Left lobe of liver (tissue), 2 donors: ENCODE measurements at places on chromosomes 5 and 9. TPM values are rescaled to one million over a fixed set of nuclear protein-coding genes. Genes with fewer than 3 reads are reported as not detected.

DNA sequence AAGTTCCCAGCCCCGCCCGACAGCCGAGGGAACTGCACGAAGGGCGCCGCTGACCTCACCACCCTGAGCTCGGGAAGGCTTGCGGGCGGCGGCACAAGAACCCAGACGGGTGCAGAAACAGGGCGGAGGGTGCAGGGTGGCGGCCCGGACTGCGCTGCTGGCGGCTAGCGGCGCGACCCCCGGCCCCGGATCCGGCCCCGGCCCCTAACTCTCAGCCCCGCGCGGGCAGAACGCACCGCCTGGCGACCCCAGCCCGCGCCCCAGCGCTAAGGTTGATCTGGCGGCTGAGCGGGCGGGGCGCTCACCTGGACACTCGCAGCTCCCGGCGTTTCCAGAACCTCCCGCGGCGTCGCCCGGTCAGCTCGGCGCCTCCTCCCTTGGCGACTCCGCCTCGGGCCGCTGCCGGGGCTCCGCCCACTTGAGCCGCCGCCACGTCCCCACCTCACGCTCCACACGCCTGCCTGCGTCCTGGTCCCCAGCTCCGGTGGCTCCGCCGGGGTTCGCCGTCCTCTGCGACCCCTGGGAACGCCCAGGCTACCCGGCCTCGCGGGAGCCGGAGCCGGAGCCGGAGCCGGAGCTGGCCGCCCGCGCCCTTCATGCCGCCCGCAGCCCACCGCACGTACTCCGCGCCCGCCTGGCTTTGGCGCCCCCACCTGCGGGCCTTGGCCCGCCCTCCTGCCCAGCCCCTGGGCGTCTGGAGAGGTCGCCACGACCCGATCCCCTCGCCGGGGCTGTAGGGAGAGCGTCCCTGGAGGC lies at the start of gene P4HA2:
Gene P4HA2 (minus strand): TSS at position 369 of the 756 bp plus-strand sequence. CDS start 9,227 bp downstream, outside the sequence.
- peak; percentile 92 for DNase-seq

GRCh38 chr5:93299681-93300308 lies 281.2 kb downstream of the NR2F1-AS1 start:
- no peak for DNase-seq

DNA sequence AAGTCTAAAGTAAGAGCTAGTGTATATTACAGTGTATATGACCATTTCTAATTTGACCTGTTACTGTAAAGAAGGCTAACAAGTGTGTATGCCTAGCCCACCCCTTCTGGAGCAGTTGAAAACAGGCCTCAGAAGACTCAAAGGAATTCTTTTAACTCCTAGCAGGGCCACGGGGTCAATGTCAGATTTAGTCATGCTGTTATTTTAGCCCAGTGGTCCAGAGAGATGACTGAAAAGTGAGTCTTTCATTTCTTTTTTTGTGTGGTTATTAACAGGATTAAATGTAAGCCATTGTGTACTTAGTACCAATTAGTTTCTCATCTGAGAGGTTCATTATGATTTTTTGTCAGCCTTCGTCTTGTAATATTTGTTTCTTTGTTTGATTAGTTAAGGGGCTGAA lies 24.4 kb downstream of the ZCCHC7 start:
- no peak for DNase-seq

DNA sequence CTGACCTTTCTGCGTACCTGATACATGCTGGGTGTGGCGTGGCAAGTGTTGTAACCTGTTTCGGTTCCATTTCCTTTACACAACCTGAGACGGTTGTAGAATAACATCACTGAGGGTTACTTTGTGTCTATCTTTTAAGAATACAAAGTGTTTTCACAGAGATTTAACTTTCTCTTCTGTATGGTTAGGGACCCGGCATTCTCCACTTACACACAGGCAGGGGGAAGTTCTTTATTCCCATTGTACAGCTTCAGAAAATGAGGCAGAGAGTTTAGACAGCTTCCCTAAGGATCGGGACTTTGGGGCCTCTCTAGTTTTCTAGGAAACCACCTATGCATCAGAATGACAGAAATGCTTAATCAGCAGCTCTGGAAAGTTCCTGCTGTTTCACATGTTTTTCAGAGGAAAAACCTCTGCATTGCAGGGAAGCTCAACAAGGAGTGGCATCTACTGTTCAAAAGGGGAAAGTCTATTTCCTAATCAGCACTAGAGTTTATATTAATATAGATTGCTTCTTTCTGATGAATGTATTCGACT lies 41.3 kb downstream of the CAST start:
- DNase-seq = no peak

DNA sequence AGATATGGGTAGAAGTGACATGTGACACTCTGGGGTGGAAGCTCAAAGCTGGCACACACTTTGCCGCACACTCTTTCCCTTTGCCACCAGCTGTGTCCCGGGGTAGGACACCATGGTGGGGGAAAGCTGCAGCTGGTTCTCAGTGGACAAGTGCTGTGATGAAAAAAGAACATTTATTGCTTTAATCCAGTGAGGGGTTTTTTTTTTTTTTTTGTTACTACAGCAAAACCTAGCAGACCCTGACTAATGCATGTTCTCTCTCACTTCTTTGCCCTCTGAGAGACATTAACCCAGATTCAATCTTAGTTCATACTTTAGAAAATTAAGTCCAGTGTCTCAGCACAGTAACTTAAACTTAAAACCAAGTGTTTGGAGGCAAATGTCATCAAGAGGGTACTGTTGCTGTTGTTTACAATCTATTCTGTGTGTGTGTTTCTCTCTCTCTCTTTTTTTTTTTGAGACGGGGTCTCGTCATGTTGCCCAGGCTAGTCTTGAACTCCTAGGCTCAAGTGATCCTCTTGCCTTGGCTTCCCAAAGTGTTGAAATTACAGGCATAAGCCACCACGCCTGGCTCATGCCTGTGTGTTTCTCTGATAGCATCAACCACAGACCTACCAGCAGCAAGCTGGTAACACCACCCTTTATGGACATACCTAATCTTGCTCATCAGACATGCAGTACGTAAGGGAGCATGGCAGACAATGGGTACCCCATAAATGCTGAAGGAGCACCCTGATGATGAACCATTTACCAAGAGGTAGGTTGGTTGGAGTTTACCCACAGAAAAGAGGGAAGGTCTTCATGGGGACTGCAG lies 84.7 kb upstream of the TBC1D2 start:
- no peak for DNase-seq

DNA sequence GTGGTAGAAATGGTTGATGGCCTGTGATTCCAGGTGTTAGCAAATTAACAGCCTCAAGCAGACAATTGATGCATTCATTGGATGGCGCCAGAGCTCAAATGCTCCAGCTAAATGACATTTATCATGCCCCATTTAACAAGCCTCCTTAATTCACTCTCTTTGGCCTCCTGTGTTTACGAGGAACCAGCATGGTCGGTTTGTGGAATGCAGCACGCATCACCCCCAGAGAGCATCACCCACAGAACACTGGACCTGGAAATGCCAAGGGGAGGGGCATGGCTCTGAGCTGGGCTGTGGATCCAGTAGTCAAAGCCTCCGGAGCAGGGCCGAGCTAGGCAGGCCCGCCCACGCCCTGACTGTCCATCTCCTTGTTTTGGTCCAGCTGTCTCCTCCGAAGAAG lies 434.0 kb downstream of the GADD45G start:
- peak; percentile 32 for DNase-seq

- DNase-seq = no peak
Observed at GRCh38 chr5:109563739-109564138, 126.0 kb upstream of the MAN2A1 start.

TRIM7 gene
- total RNA-seq = 0.23 TPM

DNA sequence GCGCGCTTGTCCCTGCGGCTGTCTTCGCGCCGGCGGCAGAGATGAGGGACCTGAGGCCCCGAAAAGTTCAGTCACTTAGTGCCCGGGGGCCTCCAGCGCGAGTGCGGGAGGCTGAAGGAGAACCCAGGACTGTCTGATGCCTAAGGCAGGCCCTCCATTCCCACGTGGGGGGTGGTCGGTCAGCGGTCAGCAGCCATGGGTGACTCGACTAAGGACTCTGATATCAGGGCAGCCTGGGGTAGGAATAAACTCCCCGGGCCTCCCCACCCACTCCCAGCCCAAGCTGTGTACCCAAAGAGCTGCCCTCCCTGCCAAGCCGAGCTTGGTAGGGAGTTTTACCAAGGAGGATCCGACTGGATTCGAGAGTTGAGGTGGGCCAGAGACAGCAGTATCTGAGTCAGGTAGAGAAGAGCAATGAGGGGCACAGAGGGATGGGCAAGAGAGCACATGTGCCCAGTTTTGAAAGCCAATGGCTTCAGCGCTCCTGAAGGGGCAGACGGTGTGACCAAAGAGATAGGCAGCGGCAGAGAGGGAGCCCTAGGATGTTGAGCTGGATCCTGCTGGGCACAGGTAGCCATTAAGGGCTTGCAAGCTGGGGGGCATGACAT lies 787 bp downstream of the FGFR4 start:
- DNase-seq = no peak

ACOT12 gene
- 51.6 TPM for total RNA-seq

DNA sequence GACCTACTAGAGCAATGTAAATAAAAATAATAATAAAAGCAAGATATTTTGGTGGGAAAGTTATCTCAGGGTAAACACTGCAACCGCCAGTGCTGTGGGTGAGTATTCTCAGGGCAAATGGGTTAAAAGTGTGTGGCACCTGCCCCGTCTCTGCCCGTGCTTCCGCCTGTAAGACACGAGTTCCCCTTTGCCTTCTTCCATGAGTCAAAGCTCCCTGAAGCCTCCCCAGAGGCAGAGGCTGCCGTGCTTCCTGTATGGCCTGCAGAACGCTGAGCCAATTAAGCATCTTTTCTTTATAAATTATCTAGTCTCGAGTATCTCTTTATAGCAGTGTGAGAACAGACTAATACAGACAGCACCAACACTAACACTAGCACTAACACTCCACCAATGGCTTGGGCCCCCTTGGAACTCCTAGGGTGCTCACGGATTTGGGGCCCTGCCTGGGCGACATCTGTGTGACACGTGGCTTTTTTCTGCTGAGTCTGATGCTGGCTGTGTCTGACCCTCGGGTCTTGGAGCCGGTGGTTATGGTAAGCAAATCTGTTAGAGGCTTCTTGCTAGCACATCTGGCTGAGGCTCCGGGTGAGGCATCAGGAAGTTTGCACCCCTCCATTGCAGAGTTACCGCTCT lies 10.6 kb downstream of the PLEKHG4B start:
- DNase-seq = no peak

GRCh38 chr5:36301858-36302603 lies at the start of gene RANBP3L:
Gene RANBP3L, minus strand, starts transcription at chr5:36301902. Its CDS starts 486 bp downstream, at chr5:36301416.
- peak; percentile 55 for DNase-seq

- DNase-seq = no peak
Observed at GRCh38 chr9:15837079-15837679, 284.3 kb downstream of the CCDC171 start.

GRCh38 chr5:130805648-130806047 lies 359.4 kb downstream of the HINT1 start:
- no peak for DNase-seq

DNA sequence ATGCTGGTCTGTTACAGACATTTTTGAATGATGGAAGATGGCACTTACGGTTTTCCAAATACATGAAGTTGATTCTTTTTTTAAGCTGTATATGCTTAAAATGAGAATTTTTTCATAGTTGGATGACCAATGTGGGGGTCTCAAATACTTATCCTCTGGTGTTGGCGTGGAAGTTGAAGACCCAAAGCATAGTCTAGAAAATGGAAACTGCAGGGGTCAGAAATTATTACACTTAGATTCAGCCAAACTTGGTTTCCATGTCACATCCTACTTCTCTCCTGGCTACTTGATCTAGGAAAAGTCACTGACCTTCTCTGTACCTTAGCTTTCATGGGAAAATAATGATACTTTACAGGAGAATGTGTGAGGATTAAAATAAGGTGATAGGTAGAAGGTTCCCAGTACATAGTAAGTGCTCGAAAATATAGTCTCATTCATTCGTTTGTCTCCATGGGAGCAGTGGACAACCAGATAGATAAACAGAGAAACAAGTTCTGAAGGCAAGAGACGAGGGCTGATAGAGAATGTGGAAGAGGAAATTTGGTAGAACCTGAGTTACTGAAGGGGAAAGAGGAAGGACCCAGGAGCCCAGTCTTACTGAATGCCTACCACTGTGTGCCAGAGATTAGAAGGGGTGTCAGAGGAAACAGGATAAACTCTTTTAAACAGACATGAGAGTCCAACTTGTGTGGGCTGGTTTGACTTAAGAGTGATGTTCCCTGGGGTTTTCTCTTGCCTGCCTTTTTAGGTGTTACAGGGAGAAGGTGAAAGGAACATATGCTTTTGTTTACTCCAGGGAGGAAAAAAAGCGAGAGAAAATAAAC lies 560.3 kb upstream of the KLF4 start:
- DNase-seq = no peak

DNA sequence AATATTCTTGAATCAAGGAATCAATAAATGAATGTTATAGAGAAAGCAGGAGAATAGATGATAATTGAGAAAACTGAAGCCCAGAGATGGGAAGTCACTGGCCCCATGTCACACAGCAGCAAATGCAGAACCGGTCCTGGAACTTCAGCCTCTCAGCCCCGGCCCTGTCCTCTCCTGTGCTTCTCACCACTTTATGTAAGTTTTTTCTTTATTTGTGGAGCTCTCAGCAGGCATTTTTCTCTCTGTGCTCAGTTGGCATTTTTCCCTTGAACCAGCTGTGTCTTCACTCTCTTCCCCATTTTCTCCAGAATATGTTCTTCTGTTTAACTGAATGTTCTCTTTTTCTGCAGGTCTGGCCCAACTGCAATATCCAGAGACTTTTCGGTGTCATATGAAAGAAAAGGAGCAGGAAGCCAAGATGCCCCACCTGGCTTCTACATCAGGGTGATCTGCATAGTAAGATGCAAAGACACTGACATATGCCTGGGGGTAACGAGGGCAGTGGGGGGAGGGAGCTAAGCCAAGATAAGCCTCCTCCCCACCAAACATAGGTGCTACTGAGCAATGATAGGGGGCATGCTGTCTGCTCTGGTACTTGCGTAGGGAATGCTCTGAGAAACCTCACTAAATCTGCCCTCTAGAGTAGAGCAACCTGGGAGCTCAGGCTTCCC lies 12.8 kb upstream of the LCP2 start:
- no peak for DNase-seq

- DNase-seq = no peak
Observed at GRCh38 chr5:94174748-94175411, 433.5 kb upstream of the POU5F2 start.

TPPP gene
- 4.1 TPM for total RNA-seq
